ENCODE measurements at places on chromosomes 5 and 9. TPM values are rescaled to one million over a fixed set of nuclear protein-coding genes. Genes with fewer than 3 reads are reported as not detected.

- no peaks in the 10 kb centered on the region for H3K4me1 ChIP-seq
- H3K27ac ChIP-seq: no peak overlapping the region
- no peak overlapping the region for H3K4me3 ChIP-seq
- no peak for DNase-seq
Measured at GRCh38 chr9:73423891-73424290, 272.2 kb downstream of the ANXA1 start.

The GDF9 gene
- not detected for total RNA-seq

DNA sequence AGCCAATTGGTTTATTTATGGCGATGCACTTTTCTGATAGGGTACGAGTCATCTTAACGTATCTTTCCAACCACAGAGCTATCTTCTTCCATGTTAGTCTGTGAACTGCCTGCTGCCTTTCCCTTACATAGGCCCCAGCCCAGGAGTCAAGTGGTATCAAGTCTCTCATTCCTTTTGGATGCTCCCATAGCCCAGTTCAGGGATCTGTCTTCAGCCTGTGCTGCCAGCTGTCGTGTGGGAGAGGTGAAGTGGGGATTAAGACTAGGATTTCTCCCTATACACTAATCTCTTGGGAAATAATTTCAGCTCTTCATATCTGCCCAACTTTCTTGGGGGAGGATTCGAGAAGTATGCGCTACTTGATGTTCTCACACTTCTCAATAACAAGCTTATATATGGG is 475.7 kb downstream of the EBF1 start:
- H3K27ac ChIP-seq: no peak overlapping the region
- H3K27me3 ChIP-seq: no peaks in the 10 kb centered on the region
- no peaks in the 10 kb centered on the region for H3K4me1 ChIP-seq

DNA sequence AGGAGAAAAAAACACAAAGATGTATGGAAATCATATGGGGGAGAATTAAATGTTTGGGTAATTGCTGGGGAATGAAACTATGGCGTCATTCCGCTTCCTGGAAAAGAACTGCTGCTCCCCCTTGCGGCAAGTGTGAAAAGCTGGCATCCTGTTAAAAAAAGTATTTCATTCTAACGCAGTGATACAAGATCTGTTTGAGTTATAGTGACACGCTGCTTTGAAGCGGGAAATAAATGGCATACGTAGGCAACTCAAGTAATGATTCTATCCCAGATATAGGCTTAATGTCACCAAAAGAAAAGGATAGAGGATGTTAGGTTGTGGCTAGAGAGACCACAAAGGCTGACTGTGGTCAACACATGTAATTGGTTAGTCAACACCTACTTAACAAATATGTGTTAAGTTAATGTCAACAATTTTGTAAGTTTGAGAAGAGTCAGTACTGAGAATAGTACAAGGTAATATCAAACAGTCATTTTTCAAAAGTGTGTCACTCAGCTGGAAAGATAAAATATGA is 70.2 kb upstream of the ALDH1A1 start:
- no peaks in the 10 kb centered on the region for H3K36me3 ChIP-seq
- no peaks in the 10 kb centered on the region for H3K4me1 ChIP-seq
- no peaks in the 10 kb centered on the region for H3K27me3 ChIP-seq
- no peak for DNase-seq
- no peak overlapping the region for H3K27ac ChIP-seq

DNA sequence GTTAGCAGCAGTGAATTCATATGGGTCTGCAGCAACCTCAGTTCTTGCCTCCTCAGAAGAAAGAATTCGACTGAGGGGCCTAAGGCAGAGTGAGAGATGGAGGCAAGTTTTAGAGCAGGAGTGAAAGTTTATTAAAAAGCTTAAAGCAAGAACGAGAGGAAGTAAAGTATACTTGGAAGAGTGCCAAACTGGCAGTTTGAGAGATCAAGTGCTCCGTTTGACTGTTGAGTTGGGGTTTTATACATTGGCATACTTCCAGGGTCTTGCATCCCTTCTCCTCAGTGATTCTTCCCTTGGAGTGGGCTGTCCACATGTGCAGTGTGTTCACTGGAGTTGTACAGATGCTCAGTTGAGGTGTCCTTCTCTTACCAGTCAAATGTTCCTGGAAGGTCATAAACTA is 203.6 kb downstream of the SPATA31D1 start:
- no peak overlapping the region for H3K4me3 ChIP-seq
- no peaks in the 10 kb centered on the region for H3K36me3 ChIP-seq
- DNase-seq: no peak
- no peak overlapping the region for H3K27ac ChIP-seq
- no peaks in the 10 kb centered on the region for H3K27me3 ChIP-seq

DNA sequence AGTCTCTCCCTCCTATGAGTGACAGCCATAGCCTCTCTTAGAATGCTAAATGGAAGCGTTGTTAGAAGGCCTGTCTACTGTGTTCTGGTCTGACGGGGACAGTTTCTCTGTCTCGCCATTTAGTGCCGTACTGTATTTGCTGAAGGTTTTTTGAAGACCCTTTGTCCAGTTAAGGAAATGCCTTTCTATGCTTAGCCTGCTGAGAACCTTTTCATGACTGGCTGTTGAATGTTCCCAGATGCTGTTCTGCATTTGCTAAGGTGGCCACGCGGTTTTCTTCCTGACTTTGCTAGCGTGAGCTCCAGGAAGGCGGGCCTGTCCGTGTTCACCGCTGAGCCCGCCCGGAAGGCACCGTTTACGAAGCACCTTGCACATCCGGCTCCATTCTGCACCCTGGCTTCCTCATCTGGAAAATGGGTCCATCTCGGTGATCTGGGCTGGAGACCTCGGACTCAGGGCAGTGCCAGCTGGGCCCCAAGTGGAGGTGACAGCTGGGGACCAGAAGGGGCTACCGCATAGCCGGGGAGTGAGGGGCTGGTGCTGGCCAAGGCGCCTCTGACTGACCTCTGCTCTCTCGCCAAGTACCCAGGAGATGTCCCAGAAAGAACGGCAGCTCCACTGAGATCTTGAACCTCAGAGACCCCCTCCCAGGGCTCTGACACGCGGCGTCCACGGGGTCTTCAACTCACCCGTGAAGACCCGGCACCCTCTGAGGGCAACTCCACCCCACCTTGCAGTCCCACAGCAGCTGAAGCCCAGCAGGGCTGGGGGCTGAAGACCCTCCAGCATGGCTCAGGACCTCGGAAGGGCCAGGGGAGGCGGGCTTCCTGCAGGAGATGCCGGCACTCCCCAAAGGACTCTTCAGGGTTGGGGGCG is 52.5 kb upstream of the NKD2 start:
- no peak for DNase-seq
- H3K36me3 ChIP-seq: no peaks in the 10 kb centered on the region
- H3K4me1 ChIP-seq: peaks cover 39% of the 10 kb centered on the region
- no peak overlapping the region for H3K4me3 ChIP-seq
